ENCODE measurements at places on chromosomes 1 and 21.

GRCh38 chr1:163410073-163410999, 88.6 kb downstream of the NUF2 start:
- no peak for DNase-seq

DNA sequence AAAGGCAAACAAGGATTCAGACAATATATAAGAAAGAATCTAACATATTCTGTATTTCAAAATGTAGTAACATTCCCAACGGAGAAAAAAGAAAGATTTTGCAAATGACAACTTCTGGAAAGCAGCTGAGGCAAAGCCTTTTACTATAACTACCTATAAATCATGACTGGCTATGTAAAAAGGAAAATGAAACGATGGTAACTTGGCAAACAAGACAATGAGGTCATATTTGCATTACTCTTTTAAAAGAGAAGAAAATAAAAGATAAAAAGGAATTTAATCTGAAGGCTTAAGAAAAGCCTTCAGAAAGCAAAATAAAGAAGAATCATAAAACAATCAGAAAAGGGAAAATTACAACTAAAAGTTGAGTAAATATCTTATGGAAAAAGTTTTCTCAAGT, 25.1 kb upstream of the ASPM start:
- DNase-seq: no peak

DNA sequence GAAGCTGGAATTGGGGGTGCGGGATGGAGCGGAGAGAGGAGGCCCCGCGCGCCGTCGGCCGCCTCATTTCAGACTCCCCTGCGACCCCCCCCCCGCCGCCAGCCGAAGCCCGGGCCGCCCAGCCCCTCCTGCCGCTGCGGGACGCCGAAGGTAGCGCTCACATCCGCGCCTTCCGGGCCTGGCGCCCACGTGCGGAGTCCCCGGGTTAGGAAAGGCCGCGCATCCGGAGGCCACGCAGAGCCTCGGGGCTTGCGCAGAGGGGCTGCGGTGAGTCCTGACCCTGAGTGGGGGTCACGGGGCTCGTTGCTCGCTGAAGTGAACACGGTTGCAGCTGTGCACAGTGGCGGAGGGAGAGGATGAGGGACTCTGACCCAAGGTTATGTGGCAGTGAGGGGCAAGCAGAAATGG, 552 bp upstream of the ZNF496 start:
- peak; percentile 27 for DNase-seq

DNA sequence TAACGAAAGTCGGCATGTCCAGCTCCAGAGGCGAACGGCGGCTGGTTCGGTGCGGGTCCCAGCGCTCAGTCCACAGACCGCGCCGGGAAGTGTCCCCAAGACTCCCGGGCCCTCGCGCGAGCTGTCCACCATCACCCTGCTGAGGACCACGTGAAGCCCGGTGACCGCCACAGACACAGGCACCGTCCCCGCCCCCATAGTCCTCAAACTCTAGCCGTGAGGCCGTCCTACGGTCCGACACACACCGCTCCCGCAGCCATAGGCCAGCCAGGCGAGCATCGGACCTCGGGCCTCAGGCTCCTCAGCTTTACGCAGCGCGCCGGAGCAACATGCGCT, 535 bp downstream of the SETD4 start:
- DNase-seq: no peak

GRCh38 chr1:68338081-68338480, 105.8 kb upstream of the WLS start:
- no peak for DNase-seq

GRCh38 chr1:33228935-33229487, 27.3 kb upstream of the ZNF362 start:
- no peak for DNase-seq

DNA sequence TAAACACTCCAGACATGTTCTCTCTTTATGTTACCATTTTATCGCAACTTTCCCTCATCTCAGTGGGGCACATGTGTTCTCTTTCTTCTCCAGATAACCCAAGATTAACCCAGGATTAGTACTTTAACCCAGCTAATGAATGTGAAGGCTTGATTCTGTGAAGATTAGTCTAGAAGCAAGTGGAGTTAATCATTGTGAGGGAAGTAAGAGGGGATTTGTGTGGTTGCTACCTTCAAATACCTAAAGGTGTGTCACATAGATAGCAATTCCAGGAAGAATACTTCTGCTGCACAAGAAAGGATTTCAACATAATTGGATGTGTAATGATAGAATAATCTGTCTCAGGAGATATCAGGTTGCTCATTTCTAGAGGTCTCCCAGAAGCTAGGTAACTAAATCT, 327.1 kb downstream of the PBX1 start:
- DNase-seq: no peak

DNA sequence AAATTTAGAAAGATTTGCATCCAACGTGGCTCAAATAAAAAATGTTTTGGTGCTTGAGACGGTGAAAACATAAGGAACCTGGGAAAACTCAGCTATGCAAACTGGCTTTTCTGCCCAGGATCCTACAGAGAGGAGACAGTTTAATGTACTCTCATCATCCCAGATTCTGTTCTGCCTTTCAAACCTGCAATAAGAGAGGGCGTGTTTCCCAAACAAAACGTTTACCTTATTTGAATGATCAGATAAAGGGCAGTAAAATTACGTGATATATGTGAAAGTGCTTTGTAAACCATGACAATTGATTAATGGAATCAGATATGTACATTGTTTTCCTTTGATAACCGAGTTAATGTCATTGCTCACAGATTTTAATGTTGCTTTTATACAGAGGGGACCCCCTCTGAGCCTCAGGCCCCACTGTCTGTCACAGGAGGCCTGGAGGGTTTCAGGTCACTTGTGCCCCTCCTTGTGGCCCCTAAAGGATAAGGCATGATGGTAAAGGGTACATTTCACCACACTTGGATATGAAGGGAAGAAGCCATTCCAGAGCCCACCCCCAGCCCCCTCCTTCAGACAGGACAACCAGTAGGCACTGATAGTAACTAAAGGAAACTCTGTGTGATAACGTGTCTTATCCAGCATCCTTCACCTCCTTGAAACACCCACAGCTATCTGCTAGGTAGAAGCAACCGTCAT, 157.6 kb downstream of the EDEM3 start:
- no peak for DNase-seq

- DNase-seq: no peak
Measured at GRCh38 chr1:229191066-229191674, 79.7 kb upstream of the RAB4A start.

DNA sequence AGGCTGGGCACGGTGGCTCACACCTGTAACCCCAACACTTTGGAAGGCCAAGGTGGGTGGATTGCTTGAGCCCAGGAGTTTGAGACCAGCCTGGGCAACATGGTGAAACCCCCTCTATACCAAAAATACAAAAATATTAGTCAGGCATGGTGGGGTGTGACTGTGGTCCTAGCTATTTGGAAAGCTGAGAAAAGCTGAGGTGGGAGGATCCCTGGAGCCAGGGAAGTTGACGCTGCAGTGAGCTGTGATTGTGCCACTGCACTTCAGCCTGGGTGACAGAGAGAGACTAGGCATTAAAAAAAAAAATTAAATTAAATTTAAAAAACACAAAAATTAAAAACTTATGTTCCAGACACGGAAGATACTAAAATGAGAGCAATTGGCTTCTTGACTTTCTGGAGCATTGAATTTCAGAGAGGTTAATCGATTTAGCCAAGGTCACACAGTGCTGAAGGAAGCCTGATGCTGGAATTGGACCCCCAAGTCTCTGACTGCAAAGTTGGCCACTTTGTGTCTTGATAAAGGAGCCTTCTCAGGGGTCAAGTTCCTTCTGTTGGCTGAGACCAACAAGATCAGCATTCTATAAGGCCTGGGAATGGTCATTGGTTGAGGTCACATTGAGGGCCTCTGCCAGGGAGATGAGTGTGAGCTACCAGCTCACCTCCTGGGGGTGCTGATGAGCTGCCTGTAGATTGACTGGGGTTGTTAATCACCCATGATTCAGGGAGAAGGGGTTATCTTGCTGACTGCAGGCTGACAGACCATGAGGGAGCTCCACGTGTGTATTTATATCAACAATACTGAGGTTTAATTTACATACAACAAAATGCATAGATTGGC, 54.3 kb downstream of the RPS6KA1 start:
- DNase-seq: no peak

DNA sequence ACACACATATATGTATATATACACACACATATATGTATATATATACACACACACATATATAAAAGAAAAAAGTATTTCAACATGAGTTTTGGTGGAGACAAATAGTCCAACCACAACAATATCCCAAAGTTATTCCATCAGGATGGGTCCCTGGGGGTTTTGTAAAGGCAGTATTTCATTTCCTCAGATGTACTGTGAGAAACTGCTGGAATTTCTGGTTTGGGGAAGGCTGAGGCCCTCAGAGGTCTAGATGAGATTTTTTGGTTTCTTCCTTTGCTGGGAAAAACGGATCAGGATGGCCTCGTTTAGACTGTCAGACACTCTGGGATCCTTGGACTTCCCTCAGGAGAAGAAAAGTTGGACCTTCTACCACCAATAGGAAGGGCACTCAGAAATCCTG, 36.5 kb upstream of the TENT5B start:
- no peak for DNase-seq

DNA sequence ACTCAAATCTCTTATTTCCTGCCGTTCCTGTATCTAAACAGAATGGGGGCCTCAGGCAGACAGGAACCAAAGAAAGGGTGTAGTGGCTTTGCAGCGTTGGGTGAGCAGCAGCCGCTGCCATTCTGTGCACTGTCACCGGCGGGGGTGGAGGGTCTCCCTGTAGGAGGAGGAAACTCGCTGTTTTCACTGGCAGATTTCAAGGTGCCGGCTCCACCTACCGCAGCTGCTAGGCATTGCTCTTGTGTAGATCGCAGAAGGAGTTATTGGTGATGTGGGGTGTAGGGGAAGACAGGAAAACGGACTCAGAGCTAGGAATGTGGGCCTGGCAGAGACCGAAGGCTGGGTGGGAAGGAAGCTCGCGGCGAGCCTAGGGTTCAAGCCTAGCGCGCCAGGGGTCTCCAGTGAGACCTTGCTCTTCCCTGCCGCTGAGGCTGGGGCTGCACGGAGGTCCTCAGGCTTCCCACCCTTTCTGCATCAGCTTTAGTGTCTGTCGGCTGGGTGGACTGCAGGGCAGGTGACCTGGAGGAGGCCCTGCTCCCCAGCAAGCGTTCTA, 20.8 kb downstream of the ATP5PO start:
- peak; percentile 20 for DNase-seq

DNA sequence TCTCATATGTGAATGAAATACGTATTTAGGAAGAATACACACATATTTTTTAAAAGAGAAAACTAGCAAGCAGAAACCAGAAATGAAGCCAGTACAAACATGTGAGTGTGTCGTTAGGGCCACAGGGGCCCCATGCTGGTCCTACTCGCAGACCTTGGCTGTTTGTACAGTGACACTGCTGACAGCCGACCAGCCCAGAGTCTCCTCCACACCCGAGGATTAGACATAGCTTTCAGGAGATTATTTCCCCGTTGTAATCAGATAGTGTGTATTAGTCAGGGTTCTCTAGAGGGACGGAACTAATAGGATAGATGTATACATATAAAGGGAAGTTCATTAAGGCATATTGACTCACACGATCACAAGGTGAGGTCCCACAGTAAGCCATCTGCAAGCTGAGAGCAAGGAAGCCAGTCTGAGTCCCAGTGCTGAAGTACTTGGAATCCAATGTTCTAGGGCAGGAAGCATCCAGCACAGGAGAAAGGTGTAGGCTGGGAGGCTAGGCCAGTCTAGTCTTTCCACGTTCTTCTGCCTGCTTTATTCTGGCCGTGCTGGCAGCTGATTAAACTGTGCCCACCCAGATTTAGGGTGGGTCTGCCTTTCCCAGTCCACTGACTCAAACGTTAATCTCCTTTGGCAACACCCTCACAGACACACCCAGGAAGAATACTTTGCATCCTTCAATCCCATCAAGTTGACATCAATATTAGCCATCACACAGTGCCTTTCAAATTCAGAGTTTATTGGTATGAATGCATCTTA, 51.2 kb downstream of the DIP2A start:
- no peak for DNase-seq

- no peak for DNase-seq
Measured at GRCh38 chr1:157798211-157798610, 21.3 kb upstream of the FCRL2 start.

DNA sequence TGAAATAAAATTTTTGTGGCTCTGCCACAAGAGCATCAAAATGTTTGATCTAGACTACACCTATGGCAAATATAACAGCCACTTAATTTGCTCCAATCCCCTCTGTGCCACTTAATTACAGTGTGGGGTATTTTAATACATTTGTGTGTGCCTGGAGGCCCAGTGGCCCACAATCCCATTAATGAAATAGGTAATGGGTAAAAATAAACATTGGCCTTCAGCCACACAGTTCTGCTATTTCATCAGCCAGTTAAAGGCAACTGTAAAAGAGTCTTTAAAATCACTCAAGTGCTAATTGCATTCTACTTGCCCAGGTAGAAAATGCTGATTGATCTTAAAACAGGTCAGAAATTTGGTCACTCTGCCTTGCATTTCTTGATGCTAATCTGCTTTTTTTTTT, 151.6 kb upstream of the UBE2U start:
- no peak for DNase-seq

DNA sequence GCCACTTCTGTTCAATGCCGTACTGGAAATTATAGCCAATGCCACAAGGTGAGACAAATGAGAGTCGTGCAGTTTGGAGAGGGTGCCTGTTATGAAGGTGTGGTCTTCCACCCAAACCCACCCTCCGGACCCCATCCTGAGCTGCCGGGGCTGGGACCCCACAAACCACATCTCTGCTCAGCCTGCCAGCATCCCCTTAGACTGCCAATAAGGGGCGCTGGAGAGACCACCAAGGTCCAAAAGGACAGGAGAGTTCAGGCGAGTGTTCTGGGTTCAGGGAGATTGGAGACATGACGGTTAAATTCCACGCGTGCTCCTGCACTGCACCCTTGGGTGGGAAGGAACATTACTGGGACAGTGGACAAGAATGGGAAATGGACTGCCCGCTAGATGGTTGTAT, 48.7 kb upstream of the COL18A1 start:
- no peak for DNase-seq

DNA sequence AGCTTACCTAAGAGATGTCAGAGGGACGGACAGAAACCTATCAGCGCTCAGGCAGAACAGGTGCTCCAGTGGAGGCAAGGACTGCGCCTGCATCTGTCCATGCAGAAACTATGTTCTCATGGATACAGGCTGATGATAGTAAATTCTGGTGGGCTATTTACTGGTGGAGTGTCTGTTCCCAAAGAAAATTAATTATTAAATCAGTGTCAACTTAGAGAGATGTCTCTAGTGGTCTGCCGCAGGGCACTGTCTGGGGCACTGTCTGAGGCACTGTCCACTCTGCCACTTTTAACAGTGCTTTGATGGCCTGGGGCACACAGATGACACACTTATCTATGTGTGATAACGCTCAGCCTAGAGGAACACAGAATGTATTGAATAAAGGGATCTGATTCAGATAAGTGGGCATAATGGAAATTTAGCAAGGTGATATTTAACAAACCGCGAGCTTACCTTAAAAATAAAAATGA, 148.1 kb downstream of the RGS7 start:
- no peak for DNase-seq

DNA sequence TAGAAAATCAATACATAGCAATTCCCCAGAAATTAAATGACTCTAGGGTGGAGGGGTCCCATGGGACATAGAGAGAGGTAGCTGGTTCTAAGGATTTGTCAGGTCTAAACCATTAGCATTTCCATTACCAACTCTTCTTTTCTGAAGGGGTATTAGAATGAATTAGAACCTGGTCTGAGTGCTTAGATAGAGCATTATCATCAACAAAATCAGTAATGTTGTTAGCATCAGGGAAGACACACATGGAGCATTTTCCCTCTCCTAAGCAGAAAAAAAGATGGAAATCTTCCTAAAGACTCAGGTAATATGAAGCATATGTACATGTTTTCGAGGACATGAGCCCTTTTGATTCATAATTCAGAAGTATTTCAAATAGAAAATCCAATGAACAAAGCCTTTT, 984.4 kb upstream of the NCAM2 start:
- DNase-seq: no peak
